Mesothelial cell of epicardium (in vitro differentiated cells): ENCODE measurements at places on chromosomes 6 and 20.

DNA sequence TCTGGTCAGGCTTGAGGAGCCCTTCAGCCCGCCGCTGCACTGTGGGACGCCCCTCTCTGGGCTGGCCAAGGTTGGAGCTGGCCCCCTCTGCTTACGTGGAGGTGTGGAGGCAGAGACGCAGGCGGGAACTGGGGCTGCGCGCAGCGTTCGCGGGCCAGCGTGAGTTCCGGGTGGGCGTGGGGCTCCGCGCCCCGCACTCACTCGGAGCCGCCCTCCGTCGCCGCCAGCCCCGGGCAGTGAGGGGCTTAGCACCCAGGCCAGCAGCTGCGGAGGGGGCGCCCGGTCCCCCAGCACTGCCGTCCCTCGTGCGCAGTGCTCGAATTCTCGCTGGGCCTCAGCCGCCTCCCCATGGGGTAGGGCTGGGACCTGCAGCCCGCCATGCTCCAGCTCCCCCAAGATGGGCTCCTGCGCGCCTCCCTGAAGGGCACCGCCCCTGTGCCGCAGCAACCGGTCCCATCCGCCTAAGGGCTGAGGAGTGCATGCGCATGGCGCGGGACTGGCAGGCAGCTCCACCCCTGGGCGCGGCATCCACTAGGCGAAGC lies 695.9 kb downstream of the EPHA7 start:
- no peaks in the 10 kb centered on the region for H3K27me3 ChIP-seq
- no peak overlapping the region for H3K4me3 ChIP-seq

DNA sequence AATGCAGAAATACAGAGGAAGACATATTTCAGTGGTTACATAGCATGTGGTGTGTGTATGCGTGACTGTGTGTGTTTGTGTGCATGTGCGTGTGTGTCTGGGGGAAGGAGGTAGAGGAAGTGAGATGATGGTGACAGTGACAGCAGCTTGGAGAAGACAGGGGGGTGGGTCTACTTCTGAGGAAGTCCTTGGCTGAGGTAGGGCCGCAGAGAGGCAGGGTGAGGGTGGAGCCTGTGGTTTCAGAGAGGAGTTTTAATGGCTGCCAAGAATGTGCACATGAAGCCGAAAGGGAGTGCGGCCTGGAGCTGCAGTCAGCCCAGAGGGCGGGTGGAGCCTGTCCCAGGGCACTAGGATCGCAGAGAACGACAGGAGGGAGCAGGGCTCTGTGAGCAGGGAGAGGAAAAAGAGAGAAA lies 22.7 kb upstream of the RNF24 start:
- H3K36me3 ChIP-seq: no peaks in the 10 kb centered on the region
- peak; percentile 33 for DNase-seq
- no peaks in the 10 kb centered on the region for H3K27me3 ChIP-seq
- peak overlapping the region; percentile 1 for H3K4me3 ChIP-seq

DNA sequence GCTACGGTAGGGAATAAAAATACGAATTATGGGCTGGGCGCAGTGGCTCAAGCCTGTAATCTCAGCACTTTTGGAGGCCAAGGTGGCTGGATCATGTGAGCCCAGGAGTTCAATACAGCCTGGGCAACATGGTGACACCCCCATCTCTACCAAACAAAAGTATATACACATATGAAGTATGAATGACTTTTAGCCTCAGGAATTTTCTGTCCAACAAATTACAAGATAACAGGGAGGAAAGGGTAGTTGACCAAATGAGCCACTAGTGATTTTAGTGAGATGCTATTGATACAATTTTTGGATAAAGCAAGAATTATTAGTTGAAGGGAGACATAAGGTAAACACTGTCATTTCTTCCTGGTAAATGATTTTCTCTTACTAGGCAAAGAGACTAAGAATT lies 328.2 kb downstream of the SYNE1 start:
- H3K4me1 ChIP-seq: peaks cover 5% of the 10 kb centered on the region
- no peaks in the 10 kb centered on the region for H3K27me3 ChIP-seq
- DNase-seq: no peak
- H3K36me3 ChIP-seq: peaks cover 30% of the 10 kb centered on the region
- no peak overlapping the region for H3K27ac ChIP-seq

DNA sequence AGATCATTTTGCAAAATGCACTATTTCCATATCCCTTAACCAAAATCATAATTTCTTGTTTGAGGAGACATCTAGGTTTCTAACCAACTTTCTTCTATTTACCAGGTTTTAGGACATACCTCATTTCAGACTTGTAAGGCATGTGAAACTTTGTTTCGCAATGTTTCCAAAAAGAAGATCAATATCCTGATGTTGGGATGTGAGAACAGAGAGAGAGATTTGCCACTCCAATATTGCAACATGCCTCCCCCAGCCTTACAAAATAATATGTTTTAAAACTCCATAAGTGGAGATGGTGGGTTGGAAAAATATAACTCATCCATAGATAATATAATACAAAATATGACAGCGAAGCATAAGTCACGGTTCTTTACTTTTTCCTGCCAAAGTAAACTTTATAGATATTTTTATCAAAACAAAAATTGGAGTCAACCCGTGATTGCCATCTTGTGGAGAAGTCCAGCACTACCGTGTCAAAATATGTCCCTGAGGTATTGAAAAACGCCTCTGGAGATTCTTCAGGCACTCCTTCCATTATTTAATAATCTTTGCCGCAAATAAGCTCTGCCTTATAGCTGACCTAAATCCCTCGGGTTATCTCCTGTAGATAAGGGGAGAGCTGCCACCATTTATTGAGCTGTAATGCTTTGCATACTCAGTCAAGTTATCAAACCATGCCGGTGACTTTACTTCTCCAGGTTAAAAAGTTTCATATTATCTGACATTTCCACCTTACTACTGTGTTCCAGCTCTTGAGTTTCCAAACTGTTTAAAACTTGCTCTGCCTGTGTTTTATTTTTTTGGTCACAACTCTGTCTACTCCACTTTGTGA lies 534.2 kb downstream of the HACE1 start:
- DNase-seq: peak; percentile 44
- no peak overlapping the region for H3K27ac ChIP-seq
- peaks cover 8% of the 10 kb centered on the region for H3K27me3 ChIP-seq
- H3K36me3 ChIP-seq: no peaks in the 10 kb centered on the region
- H3K4me3 ChIP-seq: no peak overlapping the region

- H3K27ac ChIP-seq: no peak overlapping the region
- DNase-seq: no peak
- peaks cover 10% of the 10 kb centered on the region for H3K27me3 ChIP-seq
- no peak overlapping the region for H3K4me3 ChIP-seq
Measured at GRCh38 chr6:73325656-73326055, 28.4 kb downstream of the DPPA5 start.

GRCh38 chr6:31658158-31658688 lies 2.4 kb downstream of the C6orf47 start:
- peak overlapping the region; percentile 86 for H3K4me3 ChIP-seq
- no peaks in the 10 kb centered on the region for H3K27me3 ChIP-seq
- H3K36me3 ChIP-seq: peaks cover 7% of the 10 kb centered on the region
- H3K27ac ChIP-seq: peak overlapping the region; percentile 26
- peaks cover 40% of the 10 kb centered on the region for H3K4me1 ChIP-seq

DNA sequence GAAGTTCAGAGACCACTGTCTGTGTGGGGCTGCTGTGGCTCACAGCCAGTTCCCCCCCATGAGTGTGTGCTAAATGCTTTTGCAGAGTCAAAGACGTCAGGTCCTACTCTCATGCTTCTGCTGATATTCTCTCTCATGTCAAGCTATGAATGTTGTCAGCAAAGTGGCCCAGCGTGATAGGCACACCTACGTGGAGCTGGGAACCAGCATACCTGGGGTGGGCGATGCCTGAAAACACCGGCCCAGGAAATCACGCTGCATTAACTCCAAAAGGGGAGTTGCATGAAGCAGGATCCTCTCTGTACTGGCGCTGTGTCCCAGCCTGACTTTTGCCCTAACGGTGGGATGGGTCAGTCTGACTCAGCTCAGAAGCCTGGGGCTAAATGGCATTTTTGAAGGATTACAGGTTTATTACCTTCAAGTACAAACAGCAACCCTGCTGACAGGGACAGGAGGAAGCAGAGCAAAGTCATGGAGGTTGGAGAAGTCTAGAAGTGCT lies 9.0 kb upstream of the MRPS10 start:
- H3K27me3 ChIP-seq: no peaks in the 10 kb centered on the region
- H3K36me3 ChIP-seq: peaks cover 10% of the 10 kb centered on the region
- peak; percentile 19 for DNase-seq
- no peak overlapping the region for H3K4me3 ChIP-seq
- H3K27ac ChIP-seq: peak overlapping the region; percentile 11
- peaks cover 16% of the 10 kb centered on the region for H3K4me1 ChIP-seq

DNA sequence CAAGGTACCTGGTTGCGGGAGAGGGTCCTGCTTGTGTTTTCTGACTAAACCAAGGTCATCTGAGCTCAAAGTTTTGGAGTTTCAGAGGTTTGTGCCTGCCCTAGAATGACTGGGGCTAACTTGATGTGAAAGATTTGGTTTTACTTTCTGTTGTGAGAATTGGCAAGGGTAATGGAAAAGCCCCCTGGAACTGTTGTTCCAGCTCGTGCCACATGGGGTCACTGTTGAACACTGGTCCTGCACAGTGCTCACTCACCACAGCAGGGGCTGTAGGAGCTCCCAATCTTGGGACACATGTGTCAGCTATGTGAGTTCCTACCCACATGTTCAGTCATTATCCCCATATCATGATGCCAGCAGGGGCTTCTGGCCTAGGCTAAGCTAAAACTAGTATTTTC lies 6.5 kb downstream of the TGM6 start:
- no peaks in the 10 kb centered on the region for H3K4me1 ChIP-seq
- H3K27ac ChIP-seq: no peak overlapping the region
- H3K4me3 ChIP-seq: no peak overlapping the region
- peaks cover 4% of the 10 kb centered on the region for H3K27me3 ChIP-seq
- no peaks in the 10 kb centered on the region for H3K36me3 ChIP-seq

DNA sequence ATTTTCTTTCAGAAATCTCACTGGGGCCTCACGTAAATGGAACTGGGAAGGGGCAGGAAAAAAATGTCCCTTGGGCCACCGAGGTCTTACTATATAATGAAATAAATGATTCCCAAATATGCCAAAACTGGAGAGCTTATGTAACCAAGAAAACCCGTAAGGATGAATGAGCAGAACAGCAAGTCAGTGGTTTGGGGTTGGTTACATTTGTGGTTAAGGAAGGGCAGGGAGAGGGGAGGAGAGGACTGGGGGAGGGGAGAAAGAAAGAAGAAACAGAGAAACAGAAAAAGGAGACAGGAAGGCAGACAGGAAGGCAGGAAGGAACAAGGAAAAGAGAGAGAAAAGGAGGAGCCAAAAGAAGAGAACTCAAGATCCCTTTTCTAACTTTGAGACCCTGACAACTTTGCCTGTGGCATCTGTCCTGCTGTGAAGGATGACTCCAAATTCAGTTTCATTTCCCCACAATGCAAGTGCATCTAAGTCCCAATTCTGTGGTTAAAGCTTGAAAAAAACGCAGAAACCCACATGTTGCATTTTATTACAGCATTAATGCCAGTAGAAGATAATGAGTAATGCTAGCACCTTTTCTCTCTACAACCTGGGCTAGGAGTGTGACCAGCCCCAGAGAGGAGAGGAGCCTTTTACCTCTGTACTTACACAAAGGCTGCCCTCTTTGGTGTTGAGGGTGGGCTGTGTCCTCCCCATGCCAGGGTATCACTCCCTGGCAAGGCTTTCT lies 10.8 kb upstream of the ARMC2 start:
- no peak overlapping the region for H3K27ac ChIP-seq
- peaks cover 13% of the 10 kb centered on the region for H3K27me3 ChIP-seq
- no peaks in the 10 kb centered on the region for H3K36me3 ChIP-seq
- no peak for DNase-seq
- H3K4me1 ChIP-seq: peaks cover 11% of the 10 kb centered on the region

- no peak overlapping the region for H3K27ac ChIP-seq
- DNase-seq: no peak
- H3K27me3 ChIP-seq: peaks cover 36% of the 10 kb centered on the region
- no peaks in the 10 kb centered on the region for H3K36me3 ChIP-seq
- no peak overlapping the region for H3K4me3 ChIP-seq
Measured at GRCh38 chr6:33638556-33638955, 17.4 kb downstream of the ITPR3 start.

GRCh38 chr6:125904871-125905270 lies 51.7 kb upstream of the HINT3 start:
- H3K27me3 ChIP-seq: no peaks in the 10 kb centered on the region
- no peak for DNase-seq
- H3K36me3 ChIP-seq: peaks cover 17% of the 10 kb centered on the region
- no peak overlapping the region for H3K27ac ChIP-seq
- H3K4me3 ChIP-seq: no peak overlapping the region
- H3K4me1 ChIP-seq: peaks cover 2% of the 10 kb centered on the region

GRCh38 chr6:120056085-120056484 lies 706.5 kb upstream of the MAN1A1 start:
- no peaks in the 10 kb centered on the region for H3K4me1 ChIP-seq
- DNase-seq: no peak
- H3K4me3 ChIP-seq: no peak overlapping the region

- no peak for DNase-seq
- no peak overlapping the region for H3K4me3 ChIP-seq
- H3K36me3 ChIP-seq: no peaks in the 10 kb centered on the region
- H3K27ac ChIP-seq: no peak overlapping the region
- H3K27me3 ChIP-seq: no peaks in the 10 kb centered on the region
Measured at GRCh38 chr6:46044881-46045617, 29.4 kb upstream of the CLIC5 start.

GRCh38 chr20:62813588-62813987 lies 3.3 kb upstream of the COL9A3 start:
- H3K27me3 ChIP-seq: no peaks in the 10 kb centered on the region
- peaks cover 25% of the 10 kb centered on the region for H3K4me1 ChIP-seq
- DNase-seq: no peak
- peaks cover 4% of the 10 kb centered on the region for H3K36me3 ChIP-seq

DNA sequence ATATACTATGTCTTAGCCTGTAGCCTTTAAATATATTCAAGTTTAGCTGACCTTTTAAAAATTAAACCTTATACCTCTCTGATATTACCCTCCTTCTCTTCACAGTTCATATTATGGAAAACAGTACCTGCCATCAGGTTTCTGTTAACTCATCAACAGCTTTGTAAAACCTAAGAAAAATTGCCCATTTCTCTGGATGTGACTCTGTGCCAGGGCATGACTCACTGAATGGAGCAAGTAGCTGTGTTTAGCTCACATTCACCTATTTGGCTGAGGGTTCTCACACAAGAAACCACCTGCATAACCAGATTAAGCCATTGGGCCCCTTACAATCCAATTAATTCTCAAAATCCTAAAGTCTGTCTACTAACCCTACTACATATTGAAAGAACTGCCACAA lies 678.8 kb upstream of the MARCKS start:
- H3K4me3 ChIP-seq: no peak overlapping the region
- no peaks in the 10 kb centered on the region for H3K36me3 ChIP-seq
- peaks cover 10% of the 10 kb centered on the region for H3K4me1 ChIP-seq
- no peak overlapping the region for H3K27ac ChIP-seq

GRCh38 chr20:36279776-36280175 lies 26.4 kb upstream of the DLGAP4 start:
- H3K4me3 ChIP-seq: no peak overlapping the region
- H3K4me1 ChIP-seq: no peaks in the 10 kb centered on the region
- DNase-seq: no peak
- H3K27me3 ChIP-seq: peaks cover 34% of the 10 kb centered on the region
- H3K27ac ChIP-seq: no peak overlapping the region

- H3K36me3 ChIP-seq: peaks cover 31% of the 10 kb centered on the region
- H3K27me3 ChIP-seq: no peaks in the 10 kb centered on the region
Measured at GRCh38 chr20:3039426-3039825, 4.0 kb upstream of the GNRH2 start.
